ENCODE measurements at places on chromosomes 2 and 18.

- no peak for DNase-seq
Measured at GRCh38 chr2:45777996-45778719, 126.7 kb downstream of the PRKCE start.

DNA sequence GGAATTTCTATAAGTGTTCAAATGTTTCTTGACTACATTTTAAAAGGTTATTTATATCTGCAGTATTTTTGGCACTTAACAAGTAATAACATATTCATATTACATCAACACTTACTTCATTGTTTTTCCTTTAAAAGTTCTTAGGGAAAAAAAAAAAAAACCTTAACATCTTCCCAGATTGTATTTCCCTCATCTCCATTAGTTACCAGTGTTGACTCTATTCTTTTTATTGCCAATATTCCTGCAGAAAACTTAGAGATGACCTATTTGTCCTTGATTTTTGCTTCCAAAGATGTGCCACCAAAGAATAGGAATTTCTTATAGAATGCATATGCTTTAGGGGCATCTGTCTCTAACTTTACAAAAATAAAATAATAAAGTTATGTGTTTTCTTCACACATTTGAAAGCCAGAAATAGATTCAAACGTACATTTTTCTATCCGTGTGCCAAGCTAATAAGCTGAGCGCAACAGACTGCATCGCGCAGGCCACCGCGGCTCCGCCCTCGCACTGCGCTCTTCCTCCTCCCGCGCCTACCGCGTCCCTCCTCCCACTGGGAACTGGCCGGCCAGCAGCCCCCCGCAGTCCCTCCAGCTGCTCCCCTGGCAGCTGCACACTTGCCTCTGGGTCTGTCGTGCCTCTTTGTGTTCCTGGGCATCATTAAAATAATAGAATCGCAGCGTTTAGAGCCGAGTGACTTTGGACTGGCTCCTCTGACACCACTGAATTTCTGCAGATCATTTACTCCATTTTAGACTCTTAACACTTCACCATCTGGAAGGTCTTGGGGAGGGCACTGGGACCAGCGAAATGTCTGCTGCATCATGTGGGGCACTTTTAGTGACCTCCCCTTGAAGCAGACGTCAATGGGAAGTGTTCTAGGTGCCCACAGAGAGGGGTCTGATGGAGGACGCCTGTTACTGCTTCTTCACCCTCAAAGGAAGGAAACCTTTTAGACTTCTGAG is 21.2 kb upstream of the NAB1 start:
- peak; percentile 28 for DNase-seq

- DNase-seq: no peak
Measured at GRCh38 chr2:8320311-8321066, 361.4 kb upstream of the ID2 start.

GRCh38 chr2:28398101-28398834 is 5.6 kb downstream of the FOSL2 start:
- DNase-seq: peak; percentile 74

GRCh38 chr2:78780864-78781583 is 244.5 kb upstream of the REG3G start:
- DNase-seq: no peak

GRCh38 chr2:203909261-203909967 is 27.1 kb upstream of the ICOS start:
- peak; percentile 72 for DNase-seq

DNA sequence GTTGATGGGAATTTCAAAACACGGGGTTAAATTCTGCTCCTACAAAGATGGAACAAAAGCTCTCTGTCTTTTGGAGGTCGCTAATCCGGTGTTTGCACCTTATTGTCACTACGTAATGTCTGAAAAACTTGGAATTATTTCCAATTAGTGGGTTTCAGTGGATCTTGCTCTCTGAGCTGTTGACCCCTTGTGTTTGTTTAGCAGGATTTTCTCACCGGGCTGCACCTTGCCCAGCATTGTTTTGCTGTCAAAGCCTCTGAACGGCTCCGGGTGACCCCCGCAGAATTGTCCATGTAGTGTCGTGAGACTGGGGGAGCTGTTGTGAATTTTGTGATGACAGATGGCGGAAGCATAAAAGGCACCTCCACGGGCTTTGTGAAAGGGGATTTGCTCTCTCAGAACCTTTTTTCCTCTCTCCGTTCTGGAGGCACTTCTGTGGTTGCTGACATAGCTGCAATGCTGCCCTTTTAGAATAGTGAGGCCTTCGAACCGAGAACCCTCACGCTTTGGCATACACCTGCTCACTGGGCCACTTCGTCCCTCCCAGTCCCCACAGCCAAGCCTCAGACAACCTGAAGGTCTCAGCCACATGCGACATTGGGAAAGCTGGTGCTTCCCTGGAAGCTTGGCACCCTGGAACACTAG is 129.4 kb downstream of the ACOXL start:
- no peak for DNase-seq

DNA sequence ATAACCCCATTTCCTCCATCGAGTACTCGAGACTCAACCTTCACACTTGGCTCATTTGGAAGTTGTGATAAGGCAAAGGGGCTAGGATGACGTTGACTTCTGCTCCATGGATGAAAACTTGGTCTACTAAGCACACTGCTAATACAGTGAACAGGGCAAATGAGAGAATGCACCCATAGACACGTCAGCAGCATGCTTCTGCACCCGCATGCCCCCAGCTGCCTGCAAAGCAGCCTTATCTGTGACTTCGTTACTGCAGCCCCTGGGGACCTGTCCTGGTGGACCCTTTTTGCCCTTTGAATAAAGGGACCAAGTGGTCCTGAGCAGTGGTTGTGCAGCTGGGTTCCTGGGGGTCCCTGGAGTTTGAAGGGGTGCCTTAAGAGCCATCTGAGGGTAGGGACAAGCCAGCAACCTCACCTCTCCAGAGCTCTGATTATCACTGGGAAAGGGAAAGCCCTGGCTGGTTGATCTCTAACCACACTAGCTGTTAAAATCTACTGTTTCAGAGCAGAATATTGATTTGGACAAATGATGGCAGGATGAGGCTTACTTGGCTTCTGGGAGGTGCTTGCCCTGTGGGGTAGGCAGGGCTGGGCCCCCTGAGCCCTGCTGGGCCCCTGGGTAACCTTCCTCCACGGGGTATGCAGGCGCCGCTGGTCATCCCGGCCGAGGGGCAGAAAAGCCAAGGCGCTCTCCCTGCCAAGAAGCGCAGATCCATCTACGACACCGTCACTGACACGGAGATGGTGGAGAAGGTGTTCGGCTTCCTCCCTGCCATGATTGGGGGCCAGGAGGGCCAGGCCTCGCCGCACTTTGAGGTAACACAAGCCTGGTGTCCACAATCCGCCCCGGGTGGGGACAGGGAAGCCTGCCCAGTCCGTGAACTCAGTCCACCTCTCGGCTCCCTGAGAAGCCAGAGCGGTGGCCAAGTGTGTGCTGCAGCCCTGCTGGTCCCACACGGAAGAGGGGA is 37.6 kb upstream of the GPR17 start:
- DNase-seq: no peak

DNA sequence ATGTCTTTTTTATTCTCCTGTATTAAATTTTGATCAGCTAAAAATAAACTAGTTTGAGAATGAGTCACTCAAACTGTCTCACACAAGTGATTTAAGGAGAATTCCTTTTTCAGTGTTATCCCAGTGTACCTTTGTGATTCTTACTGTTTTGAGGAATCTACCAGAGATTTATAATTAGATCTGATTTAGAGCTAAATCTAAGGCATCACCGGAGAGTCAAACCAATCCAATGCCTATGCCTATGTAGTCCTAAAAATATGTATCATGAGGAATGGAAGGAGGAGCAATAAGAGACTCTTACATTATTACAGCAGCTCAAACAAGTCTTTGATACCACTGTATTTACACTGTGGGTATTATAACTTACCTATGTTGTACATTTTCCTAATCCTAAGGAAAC is 63.4 kb upstream of the CYP20A1 start:
- DNase-seq: peak; percentile 22

- no peak for DNase-seq
Measured at GRCh38 chr2:107430006-107430405, 396.7 kb upstream of the RGPD4 start.

DNA sequence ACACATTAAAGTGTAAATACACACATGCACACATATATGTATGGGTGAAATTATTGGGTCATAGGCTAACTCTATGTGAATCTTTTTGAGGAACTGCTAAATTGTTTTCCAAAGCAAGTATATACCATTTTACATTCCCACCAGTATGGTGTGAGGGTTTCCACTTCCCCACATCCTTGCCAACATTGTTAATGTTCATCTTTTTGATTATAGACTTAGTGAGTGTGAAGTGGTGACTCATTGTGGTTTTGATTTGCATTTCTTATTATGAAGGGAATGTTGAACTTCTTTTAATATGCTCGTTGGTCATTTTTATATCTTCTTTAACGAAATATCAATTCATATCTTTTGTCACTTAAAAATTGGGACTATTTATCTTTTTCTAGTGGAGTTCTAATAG is 181.8 kb upstream of the GCFC2 start:
- no peak for DNase-seq

DNA sequence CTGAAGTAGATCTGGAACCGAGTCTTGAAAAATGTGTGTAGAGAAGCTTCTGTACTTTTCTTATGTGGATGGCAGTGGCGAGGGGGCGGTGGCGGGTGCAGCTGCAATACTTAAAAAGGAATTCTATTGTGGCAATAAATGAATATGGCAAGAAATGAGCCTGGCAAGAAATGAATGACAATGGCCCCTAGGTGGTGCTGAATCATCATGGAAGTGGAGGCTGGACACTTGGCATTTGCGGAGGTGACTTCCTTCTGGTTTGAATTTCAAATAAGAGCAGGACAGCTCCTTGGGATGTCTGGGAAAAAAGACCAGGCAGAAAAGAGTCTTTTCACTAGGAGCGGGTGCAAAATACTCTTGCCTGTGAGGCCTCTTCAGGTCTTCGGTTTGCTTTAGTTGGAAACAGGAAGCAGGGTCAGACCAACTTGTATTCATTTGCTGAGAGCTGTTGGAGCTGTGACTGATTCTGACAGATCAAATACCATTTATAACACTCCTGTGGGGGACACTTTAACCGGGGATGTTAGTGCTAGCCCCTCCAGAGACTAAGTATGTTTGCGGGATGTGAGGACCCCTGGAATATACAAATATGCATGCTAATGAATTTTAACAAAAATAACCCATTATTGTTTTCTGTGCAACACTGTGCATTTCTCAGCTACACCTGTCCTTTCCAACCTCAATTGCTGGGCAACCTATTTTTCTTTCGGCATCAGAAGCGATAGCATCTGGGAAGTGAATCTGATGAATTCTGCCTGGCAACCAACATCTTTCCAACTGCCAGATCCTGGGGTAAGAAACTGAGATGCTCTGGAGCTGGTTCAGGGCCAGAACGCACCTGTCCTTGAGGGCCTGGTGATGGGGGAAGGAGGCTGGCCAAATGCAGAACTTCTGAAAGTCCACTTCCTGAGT is 35.4 kb downstream of the FASTKD2 start:
- DNase-seq: peak; percentile 73

GRCh38 chr2:63866009-63866709 is 24.5 kb downstream of the UGP2 start:
- no peak for DNase-seq

DNA sequence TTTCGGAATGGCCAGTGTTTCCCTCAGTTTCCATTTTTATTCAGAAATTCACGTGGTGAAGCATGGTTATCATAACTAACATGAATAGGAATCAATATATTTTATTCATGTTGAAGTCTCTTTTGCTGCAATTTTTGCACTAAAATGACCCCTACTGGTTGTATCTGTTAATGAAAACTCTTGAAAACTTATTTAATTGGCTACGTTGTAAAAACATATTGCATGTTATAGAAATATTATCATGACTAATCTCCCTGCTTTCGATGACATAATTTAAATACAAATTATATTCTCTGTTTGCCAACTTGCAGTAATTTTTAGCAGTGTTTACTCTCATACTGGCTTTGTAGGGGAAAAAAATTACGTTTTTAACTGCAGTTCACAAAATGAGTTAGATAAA is 3.5 kb downstream of the CRIM1 start:
- DNase-seq: no peak

GRCh38 chr2:119305497-119306195 is 61.0 kb downstream of the C2orf76 start:
- no peak for DNase-seq

- DNase-seq: no peak
Measured at GRCh38 chr2:19829672-19830071, 72.1 kb downstream of the TTC32 start.

DNA sequence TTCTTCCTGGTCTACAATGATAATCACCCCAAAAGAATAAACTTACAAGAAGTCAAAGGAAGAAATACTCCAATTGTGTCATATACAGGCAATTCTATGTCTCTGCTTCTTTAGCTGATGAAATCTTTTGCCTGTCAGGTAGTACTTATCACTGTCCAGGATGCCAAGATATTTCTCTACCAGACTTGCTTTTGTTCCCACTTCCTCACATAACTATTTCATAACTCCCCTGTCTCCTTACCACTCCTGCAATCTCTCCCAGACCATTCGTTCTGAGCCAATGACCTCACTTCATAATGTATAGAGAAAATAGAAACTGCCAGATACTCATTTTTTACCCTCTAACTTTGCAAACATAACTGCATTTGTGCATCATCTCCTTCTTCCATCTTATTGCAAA is 39.1 kb downstream of the HNMT start:
- no peak for DNase-seq

DNA sequence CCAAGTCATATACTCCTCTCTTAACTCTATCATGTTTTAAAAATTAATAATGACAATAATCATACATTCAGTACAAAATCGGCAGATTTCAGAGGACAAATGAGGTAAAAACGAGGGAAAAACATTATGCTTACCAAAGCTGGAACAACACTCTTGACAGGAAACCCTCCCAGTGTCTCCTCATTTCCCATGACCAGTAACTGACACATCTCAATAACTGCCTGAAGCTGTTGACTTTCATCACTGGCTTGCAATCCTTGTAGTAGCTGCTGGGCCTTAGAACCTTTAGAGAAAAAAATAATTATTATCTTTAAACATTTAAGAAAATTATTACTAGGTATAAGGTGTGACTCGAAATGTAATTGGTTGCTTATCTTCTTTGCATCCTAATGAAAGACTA is 103.6 kb downstream of the TRIP12 start:
- DNase-seq: no peak

- no peak for DNase-seq
Measured at GRCh38 chr2:222295368-222296062, 3.3 kb downstream of the PAX3 start.

GRCh38 chr18:48351216-48352050 is 57.8 kb downstream of the ZBTB7C start:
- DNase-seq: no peak

- peak; percentile 57 for DNase-seq
Measured at GRCh38 chr2:65228263-65228750, 676 bp downstream of the ACTR2 start.

DNA sequence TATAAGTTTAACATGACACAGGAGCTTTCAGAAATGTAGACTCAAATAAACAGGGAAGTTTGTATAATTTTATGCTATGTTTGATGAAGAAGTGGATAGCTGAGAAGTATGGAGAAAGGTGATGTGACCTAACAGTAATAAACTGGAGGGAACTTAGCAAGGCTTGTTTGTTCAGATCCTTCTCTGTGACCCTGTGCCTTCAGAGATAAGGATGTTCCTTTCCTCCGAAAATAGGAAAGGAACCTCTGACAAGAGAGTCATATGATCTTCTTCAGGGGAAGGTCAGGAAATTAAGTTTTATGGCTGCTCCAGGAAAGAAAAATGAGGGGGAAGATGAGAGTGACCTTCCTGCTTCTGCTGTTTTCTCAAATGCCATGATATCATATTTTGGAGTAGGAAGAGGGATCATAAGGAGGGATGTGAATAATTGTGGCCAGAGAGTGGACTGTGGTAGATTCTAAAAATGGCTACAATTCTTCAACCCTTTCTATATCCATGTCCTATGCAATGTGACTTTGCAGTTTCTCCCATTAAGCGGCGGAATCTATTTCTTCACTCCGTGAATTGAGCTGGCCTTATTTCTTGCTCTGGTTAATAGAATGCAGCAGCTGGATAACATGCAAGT is 8.5 kb upstream of the C2orf69 start:
- no peak for DNase-seq
